KG1 (cell line): ENCODE measurements at places on chromosomes 11 and 22.

DNA sequence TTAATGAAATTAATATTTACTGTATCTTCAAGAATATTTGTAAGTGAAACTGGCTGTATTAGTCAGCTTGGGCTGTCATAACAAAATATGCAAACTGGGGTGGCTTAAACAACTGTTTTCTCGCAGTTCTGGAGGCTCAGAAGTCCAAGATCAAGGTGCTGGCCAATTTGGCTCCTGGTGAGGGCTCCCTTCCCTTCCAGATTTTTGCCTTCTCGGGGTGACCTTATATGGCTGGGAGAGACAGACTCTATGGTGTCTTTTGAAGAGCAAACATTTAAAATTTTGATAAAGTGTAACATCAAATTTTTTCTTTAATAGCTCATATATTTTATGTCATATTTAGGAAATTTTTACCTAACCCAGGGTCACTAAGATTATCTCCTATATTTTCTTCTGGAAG lies 30.2 kb downstream of the CSTPP1 start:
- DNase-seq: no peak

DNA sequence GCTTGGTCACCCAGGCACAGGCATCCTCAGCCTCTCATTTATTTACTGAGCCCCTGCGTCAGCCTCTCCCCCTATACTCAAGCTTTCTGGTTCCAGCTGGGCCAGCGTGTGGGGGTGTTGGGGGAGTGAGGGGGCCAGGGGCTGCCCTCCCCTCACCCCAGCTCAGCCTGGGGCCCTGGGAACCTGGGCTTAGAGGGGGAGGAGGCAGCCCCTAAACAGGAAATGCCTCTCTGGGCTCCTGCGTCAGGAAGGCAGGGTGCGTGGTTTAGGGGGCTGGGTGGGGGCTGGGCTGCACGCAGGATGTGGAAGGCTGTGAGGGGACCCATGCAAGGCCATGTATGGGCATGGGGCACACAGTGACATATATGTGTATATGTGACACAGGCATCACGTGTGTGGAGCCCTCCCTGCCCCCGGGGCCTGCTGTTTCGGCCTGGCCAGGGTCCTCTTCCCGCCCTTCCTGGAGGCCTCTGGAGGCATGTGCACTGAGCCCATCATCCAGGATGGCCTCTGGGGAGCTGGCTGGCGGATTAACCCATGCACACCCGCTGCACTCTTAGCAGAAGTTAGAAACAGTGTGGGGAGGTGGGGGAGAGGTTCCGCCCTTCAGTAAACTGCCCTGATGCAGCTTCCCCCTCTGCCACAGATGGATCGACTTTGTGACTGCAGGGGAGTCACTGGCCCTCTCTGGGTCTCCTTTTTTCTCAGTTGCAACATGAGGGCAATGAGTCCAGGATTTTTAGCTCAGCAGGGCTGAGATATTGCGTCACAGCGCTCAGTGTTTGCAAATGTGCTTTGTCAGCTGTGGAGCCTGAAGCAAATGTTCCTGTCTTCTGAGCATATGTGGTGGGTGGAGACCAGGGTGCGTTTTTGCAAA lies 1.1 kb upstream of the CD248 start:
- DNase-seq: peak; percentile 33

GRCh38 chr11:124301548-124301947 lies 12.2 kb downstream of the OR8D1 start:
- no peak for DNase-seq

DNA sequence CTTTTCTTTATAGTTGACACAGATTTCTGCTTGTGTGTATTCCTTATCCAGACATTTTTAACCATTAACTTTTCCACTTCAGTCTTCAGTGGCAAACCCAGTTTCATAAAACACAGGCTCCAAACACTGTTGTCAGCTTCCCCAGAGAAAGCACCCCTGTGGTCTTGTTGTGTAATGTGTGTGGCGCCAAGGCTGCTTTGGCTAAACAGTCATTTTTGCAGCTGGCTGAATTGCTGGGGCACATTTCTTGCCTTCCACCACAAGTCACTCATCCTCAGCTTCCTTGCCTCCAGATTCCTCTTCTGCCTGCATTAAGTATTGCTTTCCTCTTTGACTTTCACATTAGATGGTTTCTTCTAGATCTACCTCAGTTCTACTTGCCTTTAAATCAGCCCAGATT lies 40.5 kb downstream of the ARHGAP1 start:
- DNase-seq: peak; percentile 38

- DNase-seq: no peak
Measured at GRCh38 chr11:63868399-63869064, 29.6 kb downstream of the MARK2 start.

GRCh38 chr11:69908511-69909220 lies 89.5 kb upstream of the FGF3 start:
- no peak for DNase-seq
